ENCODE measurements at places on chromosomes 4 and X.

GRCh38 chr4:107939307-107939706, 8.0 kb downstream of the CYP2U1 start:
- DNase-seq, result peak; percentile 78

GRCh38 chr4:188162698-188163097, 23.5 kb downstream of the TRIML1 start:
- DNase-seq, result no peak

- DNase-seq, result no peak
These were observed 264.0 kb downstream of the MID1IP1 start for GRCh38 chrX:39065051-39065871.

- DNase-seq, result peak; percentile 49
These were observed 47.5 kb upstream of the GALNT7 start for GRCh38 chr4:173121076-173121561.

DNA sequence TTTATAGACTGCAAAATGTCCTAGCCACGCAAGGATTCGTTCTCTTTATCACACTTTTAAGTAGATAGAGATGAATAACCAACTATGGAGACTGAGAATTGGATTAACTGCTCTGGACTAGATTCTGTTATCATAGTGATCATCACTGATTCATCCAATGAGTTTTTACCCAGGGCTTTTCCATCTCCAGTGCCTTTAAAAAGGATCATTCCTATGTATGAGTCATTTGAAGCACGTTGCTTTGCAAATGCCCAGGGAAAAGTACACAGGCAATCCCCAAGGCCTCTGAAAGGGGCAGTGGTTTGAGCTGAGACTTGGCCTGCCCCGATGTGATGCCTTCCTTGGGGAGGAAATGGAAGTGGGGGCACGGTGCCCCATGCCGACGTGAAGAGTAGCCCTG, 122.7 kb upstream of the PSAPL1 start:
- DNase-seq, result peak; percentile 89

DNA sequence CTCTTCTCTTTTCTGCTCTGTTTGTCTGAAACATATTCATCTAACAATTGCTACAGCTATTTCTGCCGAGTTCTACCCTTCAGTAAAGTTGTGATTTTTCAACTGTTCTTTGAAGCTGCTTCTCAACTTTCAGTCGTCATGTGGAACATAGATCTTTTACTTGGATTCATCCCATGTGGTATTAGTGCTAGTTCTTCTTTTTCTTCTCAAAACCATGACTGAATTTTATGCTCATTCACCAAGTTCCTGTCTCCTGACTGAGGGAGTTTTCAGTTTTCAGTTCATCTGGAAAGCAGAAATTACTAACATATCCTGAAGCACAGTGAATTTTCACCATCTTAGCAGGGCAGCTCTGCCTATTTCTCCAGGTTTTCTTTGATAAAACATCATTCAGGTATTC, 12.1 kb downstream of the ACSL4 start:
- no peak for DNase-seq

DNA sequence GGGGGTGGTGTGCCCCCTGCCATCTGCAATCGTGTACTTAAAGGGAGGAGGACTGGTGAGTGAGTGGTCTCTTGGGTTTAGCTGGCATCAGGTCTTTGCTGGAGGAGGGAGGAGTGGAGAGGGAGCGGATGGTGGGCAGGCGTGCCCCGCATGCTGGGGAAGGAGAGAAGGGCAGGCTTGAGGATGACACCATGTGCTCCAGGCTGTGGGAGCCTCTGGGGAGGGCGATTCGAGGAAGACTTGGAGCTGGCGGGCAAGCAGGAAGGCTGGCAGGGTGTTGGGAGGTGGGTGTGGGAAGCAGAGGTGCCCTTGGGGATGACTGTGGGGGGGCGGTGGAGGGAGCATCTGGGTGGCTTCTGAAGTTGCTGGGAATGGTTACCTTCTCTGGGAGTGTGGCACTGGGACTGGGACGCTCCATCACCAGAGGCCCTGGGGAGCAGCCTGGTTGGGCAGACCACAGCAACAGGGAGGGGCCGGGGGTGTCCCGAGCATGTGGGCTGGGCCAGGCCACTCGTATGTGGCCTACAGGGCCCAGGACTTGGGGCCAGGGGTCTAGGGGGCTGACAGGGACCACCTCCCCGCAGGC, 30.8 kb upstream of the AFAP1 start:
- no peak for DNase-seq

DNA sequence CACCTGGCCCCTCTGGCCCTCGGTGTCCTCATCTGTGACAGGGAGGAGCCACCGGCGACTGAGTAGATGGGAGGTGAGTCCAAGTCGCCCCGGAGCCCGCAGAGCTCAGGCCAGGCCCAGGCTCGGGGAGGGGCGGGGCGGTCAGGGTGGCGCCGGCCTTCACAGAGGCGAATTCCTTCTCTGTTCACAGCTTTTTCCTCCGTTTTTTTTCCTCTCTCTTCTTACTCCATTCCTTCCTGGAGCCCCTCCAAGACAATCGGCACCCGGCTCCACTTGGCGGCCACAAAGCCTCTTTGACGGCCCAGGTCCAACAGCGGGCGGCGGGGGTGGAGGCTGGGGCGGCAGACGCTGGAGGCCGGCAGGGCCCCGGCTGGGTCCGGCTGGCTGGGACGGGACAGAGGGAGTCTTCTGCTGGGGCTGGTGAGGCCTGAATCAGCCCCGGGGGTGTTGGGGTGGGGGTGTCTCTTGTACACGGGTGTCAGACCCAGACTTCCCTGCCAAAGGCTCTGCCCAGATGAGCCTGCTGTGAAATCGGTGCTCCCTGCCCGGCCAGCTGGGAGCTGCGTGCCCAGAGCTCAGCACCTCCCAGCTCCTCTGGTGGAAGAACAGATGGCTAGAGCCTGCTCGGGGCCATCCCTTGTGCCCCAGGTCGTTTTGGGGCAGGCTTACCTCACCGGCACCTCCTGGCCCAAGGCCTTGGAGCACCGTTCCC, 22.6 kb downstream of the FGFRL1 start:
- DNase-seq, result no peak

GRCh38 chrX:97968376-97969163, 1084.9 kb downstream of the RPA4 start:
- peak; percentile 0 for DNase-seq

GRCh38 chr4:35247047-35247446, 997.3 kb downstream of the ARAP2 start:
- no peak for DNase-seq

DNA sequence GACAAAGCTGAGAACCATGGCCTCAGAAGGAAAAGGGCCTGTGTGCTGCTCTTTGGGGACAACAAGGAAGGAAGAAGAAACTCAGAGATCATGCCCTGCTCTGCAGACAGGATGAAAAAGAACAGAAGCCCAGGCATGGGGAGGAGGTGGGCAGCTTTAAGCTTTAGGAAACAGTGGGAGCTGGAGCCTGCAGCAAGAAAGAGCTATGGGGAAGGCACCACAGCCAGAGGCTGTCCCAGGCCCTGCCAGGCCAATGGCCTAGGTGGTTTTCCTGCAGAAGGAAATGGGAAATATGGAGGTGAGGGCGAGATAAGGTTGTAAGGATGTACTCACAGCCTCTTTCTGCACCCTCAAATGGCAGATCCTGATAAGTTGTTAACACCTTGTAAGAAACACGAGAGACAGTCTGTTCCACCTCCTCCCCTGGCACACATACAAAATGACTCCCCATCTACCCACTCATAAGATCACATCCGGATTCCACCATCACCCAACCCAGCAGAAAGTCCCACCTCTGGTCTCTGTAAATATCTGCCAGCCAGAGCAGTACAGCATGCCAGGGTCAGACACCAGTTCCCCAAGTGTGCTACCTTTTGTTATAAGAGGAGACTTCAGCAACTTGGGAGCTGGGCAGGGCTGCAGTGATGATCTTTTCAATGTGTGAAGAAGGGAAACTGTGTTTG, 105.2 kb downstream of the RTL5 start:
- DNase-seq, result no peak

DNA sequence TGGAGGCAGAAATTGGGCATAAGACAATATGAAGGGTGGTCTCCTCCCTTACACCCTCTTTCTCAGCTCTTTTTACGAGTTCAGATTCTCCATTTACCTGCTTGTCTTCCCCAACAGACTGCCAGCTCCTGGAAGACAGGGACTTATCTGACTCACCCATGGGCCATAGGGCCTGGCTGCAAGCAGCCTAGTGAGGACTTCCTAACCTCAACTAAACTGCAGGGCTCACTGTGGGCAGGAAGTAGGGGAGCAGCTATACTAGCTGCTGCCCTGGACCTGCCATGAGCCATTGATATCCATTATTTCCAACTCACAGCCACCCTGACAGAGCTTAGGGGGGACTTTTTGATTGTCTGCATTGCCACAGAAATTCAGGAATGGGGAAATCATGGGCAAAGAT, 11.5 kb upstream of the ZNF718 start:
- DNase-seq, result no peak

DNA sequence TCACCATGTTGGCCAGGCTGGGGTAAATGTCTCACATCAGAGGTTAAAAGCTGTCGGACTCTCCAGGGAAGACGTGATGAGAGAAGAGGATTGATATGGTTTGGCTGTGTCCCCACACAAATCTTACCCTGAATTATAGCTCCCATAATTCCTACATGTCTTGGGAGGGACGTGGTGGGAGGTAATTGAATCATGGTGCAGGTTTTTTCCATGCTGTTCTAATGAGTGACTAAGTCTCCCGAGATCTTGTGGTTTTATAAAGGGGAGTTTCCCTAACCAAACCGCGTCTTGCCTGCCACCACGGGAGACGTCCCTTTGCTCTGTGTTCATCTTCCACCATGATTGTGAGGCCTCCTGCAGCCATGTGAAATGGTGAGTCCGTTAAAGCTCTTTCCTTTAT, 64.4 kb downstream of the ASMT start:
- DNase-seq, result peak; percentile 60

- peak; percentile 25 for DNase-seq
These were observed 276.5 kb downstream of the PPP4R3C start for GRCh38 chrX:27186671-27187070.

GRCh38 chr4:113699772-113700171, 61.8 kb downstream of the CAMK2D start:
- peak; percentile 51 for DNase-seq

DNA sequence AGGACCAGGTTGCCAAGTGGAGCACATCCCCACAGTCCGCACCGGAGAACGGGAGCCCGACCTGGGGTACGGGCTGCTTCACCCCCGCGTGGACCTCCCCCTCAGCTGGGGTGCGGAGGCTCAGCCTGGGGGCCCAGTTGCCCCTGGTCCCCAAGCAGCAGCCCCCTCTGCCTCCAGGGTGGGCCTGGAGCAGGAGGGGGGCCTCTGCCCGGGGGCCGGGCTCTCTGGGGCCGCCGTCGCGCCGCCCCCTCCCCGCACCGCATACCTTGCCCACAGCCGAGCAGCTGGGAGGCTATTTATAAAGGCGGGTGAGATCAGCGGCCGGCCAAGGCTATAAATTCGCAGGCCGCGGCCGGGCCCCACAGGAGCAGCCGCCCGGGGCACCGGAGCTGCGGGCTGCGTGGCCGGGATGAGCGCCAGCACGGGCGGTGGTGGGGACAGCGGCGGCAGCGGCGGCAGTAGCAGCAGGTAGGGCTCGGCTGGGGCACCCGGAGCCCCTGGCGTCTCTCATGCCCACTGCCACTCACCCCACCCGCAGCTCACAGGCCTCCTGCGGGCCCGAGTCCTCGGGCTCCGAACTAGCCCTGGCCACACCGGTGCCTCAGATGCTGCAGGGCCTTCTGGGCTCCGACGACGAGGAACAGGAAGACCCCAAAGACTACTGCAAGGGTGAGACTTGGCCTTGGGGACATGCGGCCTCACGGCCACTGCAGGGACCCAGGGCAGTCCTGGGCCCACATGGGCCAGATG, at the start of gene SRPK3:
SRPK3 (plus strand) TSS at position 364 of the 750 bp plus-strand sequence; CDS start at position 410, 46 bp downstream.
- peak; percentile 5 for DNase-seq

- DNase-seq, result no peak
These were observed 249.1 kb downstream of the RPA4 start for GRCh38 chrX:97132664-97133415.

DNA sequence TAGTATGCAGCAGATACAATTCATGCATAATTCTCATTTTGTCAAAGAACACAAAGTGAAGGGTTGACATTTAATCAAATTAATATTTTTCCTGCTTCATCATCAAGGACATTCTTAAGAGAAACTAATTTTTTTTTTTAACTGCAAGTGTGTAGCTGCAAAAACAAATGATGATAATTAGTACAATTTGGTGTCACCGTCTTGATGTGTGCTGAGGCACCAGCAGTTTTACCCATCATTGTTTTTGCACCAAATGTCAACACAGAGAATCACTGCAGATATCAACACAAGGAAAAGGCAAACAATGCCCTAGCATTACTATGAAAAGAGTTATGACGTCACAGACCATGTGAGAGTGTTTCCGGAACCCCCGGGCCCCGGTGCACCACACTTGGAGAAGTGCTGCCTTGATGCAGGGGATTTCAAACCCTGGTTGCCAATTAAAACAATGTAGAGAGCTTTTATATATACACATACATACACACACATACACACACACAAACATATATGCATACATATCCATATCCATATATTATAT, 55.9 kb downstream of the AGA start:
- DNase-seq, result no peak

GRCh38 chr4:96009427-96010119, 169.7 kb downstream of the PDHA2 start:
- peak; percentile 53 for DNase-seq

- DNase-seq, result no peak
These were observed 103.1 kb upstream of the UGT8 start for GRCh38 chr4:114495471-114495928.

DNA sequence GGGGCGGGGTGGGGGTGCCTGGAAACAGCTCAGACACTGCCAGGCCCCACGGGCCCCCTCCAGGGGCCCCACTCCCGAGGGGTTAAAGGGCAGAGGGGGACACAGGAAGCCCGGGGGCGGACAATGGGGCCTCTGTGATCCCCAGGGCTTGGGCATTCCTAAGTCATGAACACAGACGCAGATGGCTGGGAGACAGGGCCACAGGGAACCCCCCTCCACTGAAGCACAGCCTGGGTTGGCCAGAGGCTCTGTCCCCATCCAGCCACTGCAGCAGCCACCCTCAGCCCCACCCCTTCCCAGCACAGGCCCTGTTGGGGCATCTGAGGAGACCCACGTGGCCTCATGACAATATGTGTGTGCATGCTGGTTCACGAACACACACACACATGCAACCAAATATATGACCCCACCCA, 3.9 kb downstream of the L1CAM start:
- peak; percentile 8 for DNase-seq

GRCh38 chr4:156173486-156173885, 219.8 kb upstream of the CTSO start:
- no peak for DNase-seq

- DNase-seq, result no peak
These were observed 29.4 kb downstream of the DTHD1 start for GRCh38 chr4:36310793-36311192.

DNA sequence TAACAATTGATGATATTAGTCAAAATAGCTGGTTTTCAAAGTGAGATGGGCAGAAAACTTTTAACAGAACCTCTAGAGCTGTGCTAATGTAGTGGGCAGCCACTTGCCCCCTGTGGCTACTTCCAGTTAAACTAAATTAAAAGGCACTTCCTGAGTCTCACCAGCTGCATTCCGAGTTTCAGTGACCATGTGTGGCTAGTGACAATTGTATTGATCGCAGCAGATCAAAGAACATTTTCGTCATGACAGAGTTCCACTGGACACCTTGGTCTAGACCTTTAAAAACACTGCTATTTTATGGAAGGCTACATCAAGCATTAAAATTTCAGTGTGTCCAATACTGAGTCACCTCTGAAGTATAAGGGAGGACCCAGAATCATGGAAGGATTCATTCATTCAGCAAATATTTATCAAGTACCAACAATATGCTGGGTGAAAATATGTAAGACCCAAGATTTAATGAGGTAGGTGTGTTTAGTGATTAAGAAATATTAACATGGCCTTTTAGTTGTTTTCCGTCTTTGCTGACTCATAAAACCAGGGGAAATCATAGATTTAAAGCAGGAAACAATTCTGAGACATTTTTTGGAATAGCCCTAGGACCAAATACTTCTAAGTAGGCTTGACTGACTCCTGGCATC, 5.1 kb upstream of the FAT1 start:
- peak; percentile 59 for DNase-seq
